ENCODE measurements at places on chromosomes 5 and 9. TPM values are rescaled to one million over a fixed set of nuclear protein-coding genes. Genes with fewer than 3 reads are reported as not detected.

DNA sequence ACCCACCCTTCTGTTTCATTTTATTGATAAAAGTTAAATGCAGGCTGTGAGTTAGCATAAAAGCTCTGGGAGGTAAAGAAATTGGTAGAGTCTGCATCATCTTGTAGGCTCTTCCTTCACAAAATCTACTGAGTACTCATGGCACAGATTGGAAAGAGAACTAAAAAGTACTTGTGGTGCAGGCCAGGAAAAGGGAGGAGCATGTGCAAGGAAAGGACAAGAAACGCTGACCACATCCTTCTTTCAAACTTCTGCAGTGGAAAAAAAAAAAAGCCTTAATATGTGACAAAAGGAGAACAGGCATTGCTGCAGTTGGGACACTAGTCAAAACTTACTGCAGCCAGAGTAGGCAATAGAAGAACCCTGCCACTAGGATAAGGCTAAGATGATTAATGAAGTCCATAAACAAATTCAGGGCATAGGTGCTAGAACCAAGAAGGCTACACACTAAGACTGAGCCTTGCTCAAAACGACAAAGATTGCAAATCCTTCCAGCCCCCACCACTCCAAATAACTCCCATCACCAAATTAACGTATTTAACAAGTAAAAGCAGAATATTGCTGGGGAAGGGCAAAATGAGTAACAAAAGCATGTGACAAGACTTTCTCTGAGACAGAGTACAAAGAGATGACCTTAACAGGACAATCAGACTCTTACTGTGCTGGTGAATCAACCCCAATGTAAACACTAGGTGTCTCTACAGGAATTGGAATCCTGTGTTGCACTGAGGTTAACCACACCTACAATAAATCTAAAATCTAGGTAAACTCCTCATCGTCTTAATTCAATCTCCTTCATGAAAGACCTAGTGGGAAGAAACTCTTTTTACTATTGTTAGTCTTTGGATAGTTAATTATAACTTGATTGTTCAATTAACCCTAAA lies 1024.8 kb downstream of the TLE1 start:
- H3K27me3 ChIP-seq: no peaks in the 10 kb centered on the region
- no peak for DNase-seq
- H3K36me3 ChIP-seq: no peaks in the 10 kb centered on the region

DNA sequence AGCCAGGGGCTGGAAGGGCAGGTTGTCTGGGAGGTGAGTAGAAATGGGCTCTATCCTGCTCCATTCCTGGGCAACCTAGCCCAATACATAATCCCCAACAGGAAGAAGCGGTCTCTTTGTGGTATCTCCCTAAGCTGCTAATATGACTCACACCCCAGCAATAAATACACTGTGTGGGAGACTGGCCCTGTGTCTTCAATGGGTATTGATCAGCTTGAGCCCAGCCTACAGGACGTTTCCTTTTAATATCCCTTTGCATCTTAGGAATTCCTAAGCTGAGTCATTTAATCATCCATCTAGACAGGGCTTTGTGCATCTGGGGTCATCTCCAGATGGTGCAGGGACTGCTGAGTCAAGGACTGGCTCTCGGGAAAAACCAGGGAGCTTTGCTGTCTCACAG lies 207.0 kb upstream of the PANK3 start:
- H3K4me3 ChIP-seq: no peak overlapping the region
- no peak for DNase-seq
- no peak overlapping the region for H3K27ac ChIP-seq
- H3K36me3 ChIP-seq: no peaks in the 10 kb centered on the region

DNA sequence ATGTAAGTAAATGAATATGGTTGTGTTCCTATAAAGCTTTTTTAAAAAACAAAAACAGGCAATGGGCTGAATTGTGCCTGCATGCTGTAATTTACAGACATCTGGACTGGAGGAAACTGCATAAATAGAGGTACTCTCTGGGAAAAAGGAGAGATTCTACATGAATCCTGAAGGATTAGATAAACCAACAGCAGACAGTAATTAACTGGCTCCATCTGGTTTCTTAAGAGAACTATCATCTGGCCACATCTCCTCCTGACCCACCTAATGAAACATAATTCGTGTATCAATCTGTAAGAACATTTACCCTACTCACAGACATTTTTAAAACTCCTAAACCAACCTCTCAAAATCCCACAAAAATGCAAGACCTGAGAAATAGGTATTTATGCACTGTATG lies 528.1 kb upstream of the ST8SIA4 start:
- H3K4me1 ChIP-seq: no peaks in the 10 kb centered on the region
- H3K36me3 ChIP-seq: no peaks in the 10 kb centered on the region
- DNase-seq: no peak
- no peak overlapping the region for H3K27ac ChIP-seq
- H3K27me3 ChIP-seq: no peaks in the 10 kb centered on the region

- no peak for DNase-seq
Measured at GRCh38 chr5:91632871-91633270, 249.8 kb upstream of the ARRDC3 start.

DNA sequence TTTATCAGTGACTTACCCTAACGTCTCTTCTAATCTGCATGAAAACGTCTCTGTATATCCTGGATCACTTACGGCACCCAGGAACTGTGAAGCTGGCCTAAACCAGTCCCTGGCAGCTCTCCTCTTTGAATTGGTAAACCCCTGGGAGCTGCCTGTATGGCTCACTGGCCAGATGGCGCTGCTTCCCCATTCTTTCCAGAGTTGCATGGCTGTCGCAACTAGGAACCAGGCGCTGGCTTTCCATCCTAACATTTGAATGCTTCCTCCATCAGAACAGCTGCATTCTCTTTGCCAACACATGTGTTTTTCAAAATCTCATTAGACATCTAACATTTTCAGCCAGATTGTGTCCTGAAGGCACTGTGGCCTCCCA lies 8.0 kb upstream of the PCA3 start:
- DNase-seq: no peak
- H3K27ac ChIP-seq: no peak overlapping the region
- no peaks in the 10 kb centered on the region for H3K27me3 ChIP-seq
- no peak overlapping the region for H3K4me3 ChIP-seq
- H3K36me3 ChIP-seq: no peaks in the 10 kb centered on the region
- peaks cover 3% of the 10 kb centered on the region for H3K4me1 ChIP-seq

DNA sequence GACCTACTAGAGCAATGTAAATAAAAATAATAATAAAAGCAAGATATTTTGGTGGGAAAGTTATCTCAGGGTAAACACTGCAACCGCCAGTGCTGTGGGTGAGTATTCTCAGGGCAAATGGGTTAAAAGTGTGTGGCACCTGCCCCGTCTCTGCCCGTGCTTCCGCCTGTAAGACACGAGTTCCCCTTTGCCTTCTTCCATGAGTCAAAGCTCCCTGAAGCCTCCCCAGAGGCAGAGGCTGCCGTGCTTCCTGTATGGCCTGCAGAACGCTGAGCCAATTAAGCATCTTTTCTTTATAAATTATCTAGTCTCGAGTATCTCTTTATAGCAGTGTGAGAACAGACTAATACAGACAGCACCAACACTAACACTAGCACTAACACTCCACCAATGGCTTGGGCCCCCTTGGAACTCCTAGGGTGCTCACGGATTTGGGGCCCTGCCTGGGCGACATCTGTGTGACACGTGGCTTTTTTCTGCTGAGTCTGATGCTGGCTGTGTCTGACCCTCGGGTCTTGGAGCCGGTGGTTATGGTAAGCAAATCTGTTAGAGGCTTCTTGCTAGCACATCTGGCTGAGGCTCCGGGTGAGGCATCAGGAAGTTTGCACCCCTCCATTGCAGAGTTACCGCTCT lies 10.6 kb downstream of the PLEKHG4B start:
- H3K27me3 ChIP-seq: peaks cover 15% of the 10 kb centered on the region
- no peak overlapping the region for H3K4me3 ChIP-seq
- no peak for DNase-seq
- no peaks in the 10 kb centered on the region for H3K4me1 ChIP-seq
- H3K36me3 ChIP-seq: no peaks in the 10 kb centered on the region
- H3K27ac ChIP-seq: no peak overlapping the region

DNA sequence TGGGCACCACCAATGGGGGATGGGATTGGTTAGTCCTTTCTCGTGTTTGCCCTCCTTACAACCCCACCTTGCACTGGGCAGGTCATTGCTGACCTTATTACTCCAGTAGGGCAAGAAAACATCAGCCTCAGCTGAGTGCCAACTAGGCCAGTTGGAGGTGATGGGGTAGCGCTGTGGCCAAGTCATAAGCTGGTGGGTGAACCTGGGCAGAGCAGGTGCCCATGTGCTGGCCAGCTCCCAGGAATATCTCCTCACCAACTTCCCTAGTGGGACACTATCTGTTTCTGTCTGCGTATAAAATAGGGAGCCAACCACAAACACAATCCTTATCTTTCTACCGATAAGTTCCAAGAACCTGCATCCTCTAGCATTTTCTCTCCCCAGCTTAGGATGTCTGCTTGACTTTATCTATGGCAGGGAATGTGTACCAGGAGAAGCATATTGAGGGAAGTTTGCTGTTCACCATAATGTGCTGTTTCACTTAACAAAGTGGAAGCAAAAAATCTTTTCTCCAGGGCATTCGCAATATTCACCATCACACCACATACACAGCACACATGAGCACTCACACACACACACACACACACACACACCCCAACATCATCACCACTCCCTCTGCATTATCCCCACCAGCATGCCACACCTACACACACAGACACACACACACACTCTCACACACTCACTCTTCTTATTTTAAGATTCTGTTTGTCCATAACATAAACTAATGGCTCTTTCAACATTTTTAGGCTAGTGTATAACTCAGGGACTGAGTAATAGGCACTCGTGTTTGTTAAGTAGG lies 390.0 kb downstream of the ENC1 start:
- no peaks in the 10 kb centered on the region for H3K4me1 ChIP-seq
- H3K27ac ChIP-seq: no peak overlapping the region
- H3K27me3 ChIP-seq: peaks cover 29% of the 10 kb centered on the region
- H3K4me3 ChIP-seq: no peak overlapping the region
- DNase-seq: no peak

GRCh38 chr9:7479300-7479699 lies 320.3 kb downstream of the DMAC1 start:
- no peak overlapping the region for H3K27ac ChIP-seq
- no peak for DNase-seq
- peaks cover 3% of the 10 kb centered on the region for H3K27me3 ChIP-seq
- H3K4me3 ChIP-seq: no peak overlapping the region
- H3K36me3 ChIP-seq: no peaks in the 10 kb centered on the region

- DNase-seq: no peak
- H3K36me3 ChIP-seq: no peaks in the 10 kb centered on the region
Measured at GRCh38 chr9:127114606-127115005, 7.8 kb downstream of the ANGPTL2 start.

DNA sequence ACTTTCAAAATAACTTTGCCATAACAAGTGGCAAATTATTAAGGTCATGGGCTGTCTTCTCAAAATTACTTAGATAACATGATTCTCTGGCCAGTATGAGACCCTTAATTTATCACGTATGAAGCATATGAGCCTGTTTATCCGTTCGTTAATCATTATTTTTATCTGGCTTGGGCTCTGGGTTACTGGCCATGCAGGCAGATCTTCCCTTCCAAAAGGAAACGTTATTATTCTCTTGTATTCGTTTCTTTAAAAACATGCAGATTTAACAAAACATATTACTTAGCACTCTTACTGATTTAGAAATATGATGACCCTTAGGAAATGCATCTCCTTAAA lies 148.6 kb downstream of the DOCK8 start:
- no peak for DNase-seq
- no peaks in the 10 kb centered on the region for H3K4me1 ChIP-seq
- no peak overlapping the region for H3K4me3 ChIP-seq
- H3K27me3 ChIP-seq: no peaks in the 10 kb centered on the region

- peaks cover 2% of the 10 kb centered on the region for H3K36me3 ChIP-seq
- peaks cover 18% of the 10 kb centered on the region for H3K4me1 ChIP-seq
- H3K27me3 ChIP-seq: no peaks in the 10 kb centered on the region
- no peak overlapping the region for H3K4me3 ChIP-seq
- H3K27ac ChIP-seq: no peak overlapping the region
- no peak for DNase-seq
Measured at GRCh38 chr5:87109746-87110145, 157.9 kb upstream of the RASA1 start.

DNA sequence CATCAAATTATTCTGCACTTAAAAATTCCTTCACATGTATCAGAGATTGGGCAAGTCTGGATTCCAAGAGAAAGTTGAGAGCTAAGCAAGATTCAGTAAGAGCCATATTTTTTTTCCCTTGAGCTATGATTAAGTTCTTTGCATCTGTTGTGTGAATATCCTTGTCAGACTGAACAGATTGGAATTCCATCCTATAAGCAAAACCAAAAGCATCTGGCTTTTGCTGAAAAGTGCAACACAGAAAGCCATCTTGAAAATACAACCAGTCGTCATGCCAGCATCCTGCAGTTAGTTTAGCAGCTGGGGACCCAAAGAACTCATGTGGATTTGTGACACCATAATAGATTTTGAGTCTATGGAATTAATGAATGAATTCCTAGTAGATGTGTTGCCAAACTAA lies 316.9 kb downstream of the MTRR start:
- DNase-seq: no peak
- no peaks in the 10 kb centered on the region for H3K36me3 ChIP-seq
- no peak overlapping the region for H3K27ac ChIP-seq
- no peaks in the 10 kb centered on the region for H3K4me1 ChIP-seq

The OCLN gene
- 0.43 TPM for total RNA-seq

The THBS4 gene
- total RNA-seq: 0.41 TPM

The TRIP13 gene
- 44.6 TPM for total RNA-seq

Data from activated naive CD8-positive, alpha-beta T cell treated with anti-CD3 and anti-CD28 coated beads for 36 hours (primary cell).